NCI-H526 (cell line): ENCODE measurements at places on chromosomes 4 and X.

GRCh38 chrX:153831429-153832150, 1.2 kb upstream of the PDZD4 start:
- DNase-seq = no peak

- DNase-seq = no peak
Measured at GRCh38 chr4:76066546-76066945, 8.0 kb upstream of the ART3 start.

GRCh38 chr4:116413222-116413621, 672.2 kb downstream of the TRAM1L1 start:
- no peak for DNase-seq

- DNase-seq = no peak
Measured at GRCh38 chrX:129490330-129490729, 33.0 kb downstream of the SMARCA1 start.

DNA sequence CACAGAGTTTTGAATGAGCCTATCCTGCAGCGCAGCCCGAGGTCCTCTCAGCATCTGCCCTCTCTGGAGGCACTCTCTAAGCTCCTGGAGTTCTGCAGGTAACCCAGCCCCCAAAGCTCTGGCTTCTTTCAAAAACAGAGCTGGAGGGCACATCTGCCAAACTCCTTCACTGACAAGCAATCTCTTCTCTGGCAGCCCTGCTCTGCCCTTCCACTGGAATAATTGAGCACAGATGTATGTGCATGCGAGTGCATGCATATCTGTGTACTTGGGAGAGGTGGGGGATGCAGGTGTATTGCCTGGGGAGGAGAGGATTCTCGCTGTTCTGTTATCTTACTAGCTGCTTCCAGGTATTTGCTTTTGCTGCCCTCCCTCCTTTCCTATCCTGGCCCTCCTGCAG, 22.2 kb upstream of the PLP1 start:
- no peak for DNase-seq

- DNase-seq = no peak
Measured at GRCh38 chr4:108106186-108106585, 62.5 kb downstream of the LEF1 start.

DNA sequence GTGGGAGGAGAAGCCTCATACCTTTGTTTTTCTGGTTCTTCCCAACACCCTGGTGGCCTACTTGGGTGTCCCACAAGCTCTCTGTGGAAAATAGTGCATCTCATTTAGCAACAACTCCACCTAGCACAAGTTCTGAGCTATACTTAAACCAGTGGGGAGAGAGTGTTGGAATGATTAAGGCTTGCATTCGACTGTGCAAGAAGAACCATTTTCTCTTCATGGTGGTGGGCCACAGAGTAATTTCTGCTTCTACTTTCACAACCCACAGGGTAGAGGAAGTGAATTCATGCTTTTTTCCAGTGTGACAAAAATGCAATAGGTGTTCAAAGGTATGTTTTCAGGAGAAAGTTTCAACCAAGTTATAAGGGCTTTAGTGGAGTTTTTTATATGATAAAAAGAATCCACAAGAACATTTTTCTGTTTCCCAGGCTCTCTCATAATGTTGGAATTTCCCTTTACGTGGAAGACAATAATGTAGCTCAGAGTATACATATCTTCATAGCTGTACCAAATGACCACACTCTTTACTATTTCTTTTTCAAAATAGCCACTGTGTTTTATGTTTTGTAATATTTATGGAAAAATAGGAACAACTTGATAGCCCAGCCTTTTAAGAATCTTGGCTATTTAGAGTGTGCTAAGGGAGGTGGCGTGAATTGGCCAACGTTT, 80.3 kb upstream of the HHIP start:
- DNase-seq = no peak

- peak; percentile 79 for DNase-seq
Measured at GRCh38 chr4:76949276-76950051, at the start of gene SEPTIN11. Gene SEPTIN11 (plus strand): TSS chr4:76949752. CDS start chr4:76949904, 152 bp downstream.

- DNase-seq = no peak
Measured at GRCh38 chr4:64756016-64756415, 346.8 kb upstream of the TECRL start.

- DNase-seq = no peak
Measured at GRCh38 chr4:127441571-127441970, 191.2 kb upstream of the INTU start.

DNA sequence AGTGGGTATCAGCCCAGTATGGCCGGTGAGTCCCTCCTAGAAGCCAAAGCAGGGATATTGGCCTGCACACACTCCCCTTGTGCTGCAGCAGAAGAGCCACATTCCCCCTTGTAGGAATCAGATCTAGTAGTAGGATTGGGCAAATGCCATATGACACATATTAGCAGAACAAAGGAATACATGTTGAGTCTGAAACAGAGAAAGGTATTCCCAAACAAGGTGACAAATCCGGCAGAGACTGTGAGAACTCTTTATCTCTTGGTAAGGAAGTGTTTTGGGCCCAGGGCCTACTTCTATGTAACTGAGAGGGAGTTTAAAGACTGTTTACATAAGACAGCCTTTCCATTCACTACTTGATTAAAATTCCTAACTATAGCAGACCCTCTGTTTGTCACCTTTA, 1382.0 kb downstream of the FAM133A start:
- DNase-seq = no peak

DNA sequence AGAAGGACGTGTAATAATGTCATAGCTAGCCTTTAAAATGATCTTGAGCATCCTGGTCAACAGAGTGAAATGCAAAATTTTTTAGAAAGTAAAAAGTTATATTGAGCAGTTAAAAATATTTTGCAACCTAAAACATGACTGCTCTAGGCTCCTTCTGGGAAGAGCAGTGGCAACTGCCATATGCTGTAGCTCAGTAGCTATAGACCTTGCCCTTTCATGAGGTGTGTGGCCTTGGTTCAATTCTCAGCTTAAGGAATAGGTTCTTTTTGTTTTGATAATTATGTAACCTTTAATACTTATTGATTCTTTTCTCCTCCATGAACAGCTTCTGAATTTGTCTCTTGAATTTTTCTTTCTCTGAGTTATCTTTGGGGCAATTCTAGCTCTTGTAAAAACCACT, 105.0 kb downstream of the ARSJ start:
- no peak for DNase-seq

GRCh38 chrX:51742586-51742985, 656 bp upstream of the GSPT2 start:
- DNase-seq = no peak

DNA sequence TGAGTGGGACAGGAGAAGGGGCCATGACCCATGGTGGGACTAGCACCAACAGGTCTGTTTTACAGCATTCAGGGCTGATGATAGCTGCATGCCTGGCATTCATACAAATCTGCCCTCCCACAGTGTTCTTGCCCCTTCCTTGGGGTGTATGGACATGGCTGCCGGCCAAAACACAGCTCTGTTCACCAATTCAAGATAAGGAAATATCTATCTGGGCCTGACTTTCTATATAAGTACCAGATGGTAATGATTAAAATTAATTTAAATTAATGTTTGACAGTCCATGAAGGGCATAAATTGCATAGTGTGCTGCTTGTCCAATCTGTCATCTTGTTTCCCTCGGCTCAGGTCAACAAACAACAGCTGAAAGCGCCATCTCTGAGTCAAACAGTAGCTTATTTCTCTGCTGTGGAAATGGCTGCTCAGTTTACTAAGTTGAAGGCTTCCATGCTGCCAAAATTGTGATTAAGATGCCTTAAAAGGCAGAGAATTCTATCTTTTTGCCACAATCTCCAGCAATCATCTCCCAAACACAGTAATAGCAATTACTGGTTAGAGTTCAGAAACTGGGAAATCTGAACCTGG, 67.0 kb upstream of the TSPAN7 start:
- no peak for DNase-seq

GRCh38 chr4:151922811-151923210, 162.0 kb upstream of the GATB start:
- no peak for DNase-seq

DNA sequence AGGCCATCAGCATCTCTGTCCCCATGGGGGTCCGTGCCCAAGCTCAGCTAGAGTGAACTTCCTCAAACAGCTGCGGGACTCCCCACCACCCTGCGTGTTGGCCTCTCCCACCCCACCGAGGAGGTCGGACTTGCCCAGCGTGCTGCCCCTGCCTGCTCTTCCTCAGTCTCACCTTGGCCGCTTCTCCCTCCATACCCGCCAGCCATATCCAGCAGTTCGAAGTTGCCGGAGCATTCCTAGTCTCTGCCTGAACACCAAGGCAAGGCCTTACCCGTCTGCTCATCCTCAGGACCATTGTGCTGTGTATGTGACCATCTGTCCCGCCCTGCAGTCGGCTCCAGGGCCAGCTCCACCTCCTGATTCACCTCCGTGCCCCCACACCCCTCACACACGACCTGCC, 84.5 kb downstream of the WFS1 start:
- DNase-seq = peak; percentile 19

- DNase-seq = no peak
Measured at GRCh38 chr4:23135792-23136645, 443.3 kb downstream of the GBA3 start.

DNA sequence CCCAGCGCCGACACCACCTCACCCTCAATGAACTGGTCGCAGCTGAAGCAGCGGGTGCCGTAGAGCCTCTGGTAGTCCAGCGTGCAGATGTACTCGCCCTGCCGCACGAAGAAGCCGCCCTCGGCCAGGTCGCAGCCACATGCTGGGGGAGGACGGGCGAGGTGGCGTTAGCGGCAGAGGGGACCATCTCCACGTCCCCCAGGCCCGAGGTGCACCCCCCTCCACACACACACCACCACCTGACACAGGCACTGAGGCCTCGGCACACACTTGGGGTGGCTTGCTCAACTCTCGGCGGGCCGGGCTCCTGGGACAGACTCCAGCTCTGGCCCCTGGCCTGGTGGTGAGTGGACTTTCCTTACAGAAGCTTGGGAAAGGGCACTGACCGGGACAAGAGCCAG, 61.5 kb downstream of the ABLIM2 start:
- no peak for DNase-seq

GRCh38 chr4:152599095-152599494, 63.2 kb upstream of the FBXW7 start:
- no peak for DNase-seq

DNA sequence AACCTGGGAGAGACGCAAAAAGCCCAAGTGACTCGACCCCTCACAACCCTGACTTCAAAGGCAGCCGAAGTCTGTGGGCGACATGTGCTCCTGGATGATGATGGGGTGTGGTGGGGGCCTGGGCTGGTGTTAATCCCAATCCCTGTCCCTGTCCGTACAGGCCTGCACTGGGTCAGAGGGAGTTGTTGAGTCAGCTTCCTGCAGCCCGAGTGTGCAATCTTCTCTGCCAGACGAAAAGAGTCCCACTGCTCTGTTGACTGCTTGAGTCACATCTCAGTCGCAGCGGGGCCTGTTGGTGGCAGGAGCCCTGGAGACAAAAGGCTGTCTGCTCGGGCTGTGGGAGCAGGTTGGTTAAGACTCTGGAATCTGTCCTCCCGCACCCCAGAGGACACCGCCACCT, 10.3 kb downstream of the FAM3A start:
- DNase-seq = no peak

GRCh38 chrX:117376460-117376859, 740.1 kb downstream of the KLHL13 start:
- DNase-seq = no peak

GRCh38 chrX:2299871-2300270, 200.9 kb downstream of the DHRSX start:
- no peak for DNase-seq

DNA sequence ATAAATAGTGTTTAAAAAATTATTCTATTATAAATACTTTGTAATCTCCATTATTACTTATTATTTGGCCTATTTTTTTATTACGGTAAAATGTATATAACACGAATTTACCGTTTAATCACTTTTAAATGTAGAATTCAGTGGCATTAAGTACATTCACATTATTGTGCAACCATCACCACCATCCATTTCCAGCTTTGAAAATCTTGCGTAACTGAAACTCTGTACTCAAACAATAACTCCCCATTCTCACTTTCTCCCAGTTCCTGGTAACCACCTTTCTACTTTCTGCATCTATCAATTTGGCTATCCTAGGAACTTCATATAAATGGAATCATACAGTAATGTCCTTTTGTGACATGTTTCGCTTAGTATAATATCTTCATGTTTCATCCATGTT, 45.7 kb downstream of the PASD1 start:
- no peak for DNase-seq

- DNase-seq = no peak
Measured at GRCh38 chr4:84028340-84028739, 470.8 kb downstream of the NKX6-1 start.

DNA sequence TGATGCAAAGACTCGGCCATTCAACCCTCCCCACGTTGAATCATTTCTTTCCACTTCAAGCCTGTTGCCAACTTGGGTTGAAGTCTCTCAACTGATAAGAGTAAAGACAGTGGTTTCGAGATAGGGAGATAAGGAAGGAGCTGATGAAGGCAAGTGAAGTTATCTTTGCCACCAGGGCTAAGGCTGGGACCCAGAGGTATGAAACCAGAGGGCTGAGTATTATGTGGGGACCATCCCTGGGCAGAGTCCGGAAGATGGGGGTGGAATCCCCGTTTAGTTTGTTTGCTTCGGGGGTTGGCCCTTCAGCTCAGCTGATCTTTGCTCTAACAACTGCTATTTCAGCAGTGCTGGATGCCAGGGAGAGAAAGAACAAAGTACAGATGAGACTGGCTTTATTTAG, 2.3 kb upstream of the XPNPEP2 start:
- DNase-seq = no peak

- no peak for DNase-seq
Measured at GRCh38 chrX:20487227-20487626, 220.5 kb upstream of the RPS6KA3 start.

GRCh38 chr4:138978600-138978999, 37.0 kb upstream of the NOCT start:
- DNase-seq = no peak

DNA sequence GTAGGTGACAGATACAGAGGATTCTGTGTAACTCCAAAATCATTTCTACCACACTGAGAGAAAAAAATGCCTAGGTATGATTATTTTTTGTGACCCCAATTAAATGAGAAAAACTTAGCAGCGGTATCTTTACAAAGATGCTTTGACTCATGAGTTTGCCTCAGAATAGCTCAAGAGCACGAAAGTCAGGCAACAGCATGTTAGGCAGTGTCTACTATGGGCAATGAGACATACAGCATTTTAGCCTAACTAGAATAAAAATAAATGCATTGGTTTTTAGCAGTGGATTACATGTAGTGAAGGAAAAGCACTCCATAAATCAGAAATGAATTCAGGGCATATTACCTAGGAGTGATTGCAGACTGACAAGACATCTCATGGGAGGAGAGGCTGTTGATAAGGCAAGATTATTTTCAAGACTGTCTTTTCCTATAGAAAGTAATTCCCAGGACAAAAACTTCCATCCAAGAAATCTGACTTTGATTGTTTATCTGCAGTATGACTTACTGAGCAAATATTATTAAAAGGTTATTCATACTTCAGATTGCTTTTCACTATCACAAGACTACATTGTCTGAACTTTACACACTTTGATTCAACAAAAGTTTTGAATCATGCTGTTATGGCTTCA, 3.6 kb downstream of the ANXA10 start:
- no peak for DNase-seq

GRCh38 chr4:20271950-20272349, 20.2 kb downstream of the SLIT2 start:
- no peak for DNase-seq

DNA sequence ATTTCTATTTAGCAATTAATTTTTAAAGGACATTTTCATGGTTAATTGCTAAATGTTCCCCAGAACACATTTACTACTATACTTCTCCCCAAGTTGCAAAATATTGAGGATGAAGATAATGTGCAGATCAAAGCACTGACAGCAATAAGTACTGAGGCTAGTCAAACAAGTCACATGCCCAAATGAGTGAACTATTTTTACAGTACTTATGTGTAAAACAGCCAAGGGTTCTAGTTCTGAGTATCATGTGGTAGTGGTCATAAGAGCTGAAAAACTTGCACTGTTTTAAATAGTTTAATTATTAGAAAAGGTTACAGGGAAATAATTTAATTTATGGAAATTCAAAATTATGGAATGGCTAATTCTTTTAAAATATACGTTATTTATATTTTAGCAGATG, 3.8 kb downstream of the GALNTL6 start:
- DNase-seq = no peak
